Osteoblast (primary cell): ENCODE measurements at places on chromosomes 3 and 15. TPM values are rescaled to one million over a fixed set of nuclear protein-coding genes. Genes with fewer than 3 reads are reported as not detected.
A peak's percentile ranks its signal among the peaks of the same experiment; 100 is the strongest.

DNA sequence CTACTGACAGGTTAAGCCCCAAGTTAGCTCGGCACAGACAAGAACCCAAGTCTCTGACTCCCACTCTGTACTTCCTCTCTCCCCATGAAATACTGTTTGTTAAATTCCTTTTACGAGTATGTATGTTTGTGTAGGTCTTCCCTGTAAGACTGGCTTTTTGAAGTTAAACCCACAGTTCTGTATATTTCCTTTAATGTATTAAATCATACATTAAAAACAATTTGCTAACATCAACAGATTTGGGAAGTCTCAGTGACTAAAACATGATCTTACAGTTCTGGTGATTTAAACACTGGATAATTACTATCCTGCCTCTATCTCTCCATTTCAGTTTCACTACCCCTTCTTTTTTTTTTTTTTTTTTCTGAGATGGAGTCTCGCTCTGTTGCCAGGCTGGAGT lies 4.4 kb downstream of the CMTM6 start:
- DNase-seq: no peak

DNA sequence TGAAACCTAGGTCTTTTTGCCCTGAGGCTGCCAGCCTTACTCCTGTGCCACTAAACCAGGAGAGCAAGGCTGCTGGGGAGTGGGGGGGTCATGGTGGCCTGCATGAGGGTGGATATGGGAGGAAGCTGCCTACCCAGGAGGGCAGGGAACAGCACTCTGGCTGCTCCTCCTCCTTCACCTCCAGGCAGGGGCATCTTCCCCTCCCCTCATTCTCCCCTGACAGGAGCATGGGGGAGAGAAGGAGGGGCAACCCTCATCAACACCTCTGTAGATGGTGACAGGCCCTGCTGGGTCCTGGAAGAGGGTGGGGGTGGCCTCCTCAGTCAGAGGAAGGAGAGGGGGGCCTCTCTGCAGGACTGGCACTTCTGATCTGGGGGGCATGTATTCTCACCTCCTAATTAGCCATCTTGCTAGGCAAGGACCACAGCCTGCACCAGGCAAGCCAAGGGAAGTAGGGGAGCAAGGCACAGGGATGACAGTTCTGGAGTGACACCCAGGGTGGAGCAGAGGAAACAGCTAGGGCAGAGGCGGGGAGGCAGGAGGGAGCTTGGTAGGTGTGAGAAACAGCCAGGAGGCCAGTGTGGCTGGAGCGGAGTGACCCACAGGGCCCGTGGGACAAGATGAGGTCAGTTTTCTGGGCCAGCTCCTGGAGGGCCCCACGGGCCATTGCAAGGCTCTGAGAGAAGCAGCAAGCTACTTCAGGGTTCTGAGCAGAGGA lies 4.9 kb downstream of the CCDC33 start:
- DNase-seq: peak; percentile 51

The ERICH6 gene
- under 0.01 and 0.29 TPM in 2 replicates for total RNA-seq

GRCh38 chr3:78697426-78697825 lies 1070.4 kb downstream of the ROBO1 start:
- DNase-seq: no peak

The PARL gene
- 26.8 and 34.0 TPM in 2 replicates for total RNA-seq

DNA sequence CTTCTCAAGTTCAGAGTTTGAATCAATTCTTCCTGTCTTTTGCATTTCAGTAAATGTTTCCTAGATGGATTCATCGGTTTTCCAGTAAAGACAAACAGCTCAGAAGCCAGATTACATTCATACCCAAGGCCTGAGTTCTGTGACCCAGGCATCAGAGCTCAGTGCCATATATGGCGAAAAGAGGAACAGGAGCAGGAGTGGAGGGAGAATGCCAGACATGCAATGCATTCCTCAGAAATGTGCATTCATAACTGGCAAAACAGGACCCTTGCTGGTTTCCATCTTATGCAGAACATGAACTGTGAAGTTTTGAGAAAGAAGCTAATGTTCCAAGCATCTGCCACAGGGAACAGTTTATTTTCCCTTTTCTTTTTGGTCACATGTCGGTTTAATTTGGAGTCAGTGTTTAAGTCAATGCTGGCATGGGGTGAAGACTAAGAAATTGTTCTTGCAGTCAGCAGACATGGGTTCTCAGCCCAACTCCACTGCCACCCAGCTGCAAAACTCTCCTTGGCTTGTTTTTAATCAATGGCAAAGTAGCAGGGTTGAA lies 116.5 kb downstream of the LPP start:
- DNase-seq: peak; percentile 66

- no peak for DNase-seq
These were observed 196.1 kb downstream of the CNTN6 start for GRCh38 chr3:1288805-1289494.

- DNase-seq: no peak
These were observed 723.0 kb upstream of the BCHE start for GRCh38 chr3:166560253-166560652.

GRCh38 chr3:111277226-111277625 lies 205.6 kb downstream of the NECTIN3 start:
- peak; percentile 58 for DNase-seq

GRCh38 chr3:171086914-171087313 lies 60.4 kb upstream of the SLC2A2 start:
- DNase-seq: no peak

GRCh38 chr3:194203482-194204041 lies 67.6 kb downstream of the HES1 start:
- DNase-seq: peak; percentile 51

DNA sequence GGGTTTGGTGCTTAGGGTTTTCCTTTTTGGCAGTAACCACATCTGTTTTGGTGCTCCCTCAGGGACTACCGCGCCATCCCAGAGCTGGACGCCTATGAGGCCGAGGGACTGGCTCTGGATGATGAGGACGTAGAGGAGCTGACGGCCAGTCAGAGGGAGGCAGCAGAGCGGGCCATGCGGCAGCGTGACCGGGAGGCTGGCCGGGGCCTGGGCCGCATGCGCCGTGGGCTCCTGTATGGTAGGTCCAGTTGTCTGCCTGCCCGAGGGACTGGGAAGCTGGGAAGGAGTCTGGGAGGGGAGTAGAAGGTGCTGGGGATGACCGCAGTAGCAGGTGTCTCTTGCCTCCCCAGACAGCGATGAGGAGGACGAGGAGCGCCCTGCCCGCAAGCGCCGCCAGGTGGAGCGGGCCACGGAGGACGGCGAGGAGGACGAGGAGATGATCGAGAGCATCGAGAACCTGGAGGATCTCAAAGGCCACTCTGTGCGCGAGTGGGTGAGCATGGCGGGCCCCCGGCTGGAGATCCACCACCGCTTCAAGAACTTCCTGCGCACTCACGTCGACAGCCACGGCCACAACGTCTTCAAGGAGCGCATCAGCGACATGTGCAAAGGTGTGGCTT lies 6.4 kb downstream of the MCM2 start:
- peak; percentile 25 for DNase-seq

- DNase-seq: no peak
These were observed 76.6 kb upstream of the CFAP20DC start for GRCh38 chr3:59126446-59126845.

The SLC28A2 gene
- not detected in 2 replicates for total RNA-seq

GRCh38 chr3:136353461-136353860 lies 103.3 kb downstream of the PCCB start:
- DNase-seq: no peak

The TEX264 gene
- 55.4 and 56.1 TPM in 2 replicates for total RNA-seq

The CNTN3 gene
- 0.29 and 0.36 TPM in 2 replicates for total RNA-seq

- DNase-seq: no peak
These were observed 492.4 kb downstream of the FHIT start for GRCh38 chr3:60758831-60759230.

- DNase-seq: peak; percentile 91
These were observed 5.2 kb downstream of the HRH1 start for GRCh38 chr3:11159421-11159904.

GRCh38 chr3:74001436-74001835 lies 376.7 kb upstream of the PDZRN3 start:
- no peak for DNase-seq
